HT1080 (cell line): ENCODE measurements at places on chromosomes 13 and 19. TPM values are rescaled to one million over a fixed set of nuclear protein-coding genes. Genes with fewer than 3 reads are reported as not detected.
A peak's percentile ranks its signal among the peaks of the same experiment; 100 is the strongest.

GRCh38 chr19:35104361-35104760 lies 11.3 kb upstream of the FXYD3 start:
- DNase-seq: no peak

The GSX1 gene
- not detected in 2 replicates for total RNA-seq

DNA sequence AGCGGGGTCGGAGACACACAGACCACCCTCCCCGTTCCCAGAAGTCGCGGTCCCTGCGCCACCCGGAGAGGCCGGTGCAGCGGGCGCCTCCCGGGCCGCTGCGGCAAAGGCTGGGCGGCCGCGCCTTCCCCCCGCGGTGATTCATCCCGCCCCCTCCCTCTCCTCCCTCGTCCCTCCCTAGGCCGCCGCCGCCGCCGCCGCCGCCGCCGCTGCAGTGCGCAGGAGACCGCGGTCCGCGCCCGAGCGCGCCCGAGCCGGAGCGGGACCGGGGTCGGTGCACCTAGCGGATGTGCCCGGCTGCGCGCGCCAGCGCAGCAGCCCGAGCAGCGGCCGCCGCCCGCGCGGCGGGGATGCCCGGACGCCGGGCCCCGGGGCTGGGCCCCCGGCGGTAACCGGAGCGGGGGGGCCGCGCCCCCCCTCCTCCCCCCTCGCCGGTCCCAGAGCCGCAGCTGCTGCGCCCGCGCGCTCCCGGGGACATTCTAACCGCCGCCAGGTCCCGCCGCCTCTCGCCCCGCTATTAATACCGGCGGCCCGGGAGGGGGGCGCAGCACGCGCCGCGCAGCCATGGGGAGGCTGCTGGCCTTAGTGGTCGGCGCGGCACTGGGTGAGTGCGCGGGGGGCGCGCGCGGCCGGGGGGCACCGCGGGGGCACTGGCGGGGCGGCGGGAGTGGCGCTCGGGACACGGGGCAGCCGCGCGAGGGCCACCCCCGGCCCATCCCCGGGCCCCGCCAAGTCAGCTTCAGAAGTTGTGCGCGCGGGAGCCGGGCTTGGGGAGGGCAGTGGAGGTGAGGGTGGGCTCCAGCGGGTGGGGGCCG lies at the start of gene SCN1B:
Gene SCN1B (plus strand): TSS at position 214 of the 815 bp plus-strand sequence. CDS start 351 bp downstream, at position 565.
- peak; percentile 35 for DNase-seq

The MYO1F gene
- not detected in 2 replicates for total RNA-seq

DNA sequence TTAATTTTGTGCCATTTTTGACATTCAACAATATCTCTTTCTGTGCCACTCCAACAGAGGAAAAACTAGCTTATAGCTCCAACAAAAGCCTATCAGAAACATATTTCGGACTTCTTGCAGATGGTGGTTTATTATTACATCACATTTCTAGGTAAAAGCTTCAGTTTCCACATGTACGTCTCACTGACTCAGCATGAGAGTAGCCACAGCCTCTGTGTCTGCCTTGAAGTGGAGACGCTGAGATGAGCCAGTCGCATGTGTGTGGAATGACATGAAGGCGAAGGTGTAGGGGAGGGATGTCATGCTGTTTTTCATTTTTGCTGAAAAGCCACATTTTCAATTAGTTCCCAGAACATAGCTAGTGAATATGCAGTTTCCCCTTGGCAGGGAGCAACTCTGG lies 598.6 kb downstream of the EFNB2 start:
- DNase-seq: no peak

The SYCN gene
- not detected in 2 replicates for total RNA-seq

DNA sequence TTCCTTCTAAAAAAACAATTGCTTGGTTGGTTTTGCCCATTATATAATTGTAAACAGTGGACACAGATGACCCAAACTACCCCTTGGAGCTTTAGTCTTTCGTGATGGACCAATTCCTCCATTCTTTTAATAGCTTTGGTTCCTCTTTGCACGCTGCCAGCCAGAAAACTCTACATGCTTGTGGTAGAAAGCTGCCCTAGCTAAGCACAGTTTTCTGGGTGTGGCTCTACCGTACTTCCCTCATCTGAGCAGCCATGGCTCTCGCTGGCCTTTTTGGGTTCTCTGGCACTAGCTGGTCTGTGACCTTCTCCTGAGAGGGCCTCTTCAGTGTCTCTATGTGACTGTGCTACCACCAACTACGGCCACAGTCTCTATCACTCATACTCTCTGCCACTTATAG lies 29.9 kb upstream of the CEBPA start:
- DNase-seq: no peak

DNA sequence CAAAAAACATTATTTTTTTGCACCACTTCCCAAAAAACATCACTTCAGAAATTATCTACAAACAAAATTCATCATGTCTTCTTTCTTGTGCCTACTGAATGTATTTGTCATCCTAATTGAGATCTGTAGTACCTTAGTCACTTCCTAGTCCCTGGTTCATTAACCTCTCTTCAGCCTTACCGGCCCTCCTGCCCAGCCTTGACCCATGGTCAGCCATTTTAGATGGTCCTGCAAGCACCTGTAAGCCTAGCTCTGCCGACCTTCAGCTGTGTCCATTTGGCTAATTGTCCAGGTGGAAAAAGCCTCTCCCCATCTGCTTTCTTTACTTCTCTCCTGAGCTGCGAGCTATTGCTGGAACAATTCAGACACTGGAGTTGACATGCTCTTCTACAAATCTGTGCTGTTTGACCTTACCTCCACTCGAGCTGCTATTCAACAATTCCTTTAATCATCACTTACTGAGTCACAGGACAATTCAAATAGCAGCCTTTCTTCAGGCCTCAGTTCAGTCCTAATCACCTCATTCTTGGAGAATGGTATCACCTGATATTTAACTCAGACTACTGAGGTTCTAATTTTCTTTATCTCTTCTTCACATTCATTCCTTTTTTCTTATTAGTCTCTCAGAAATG lies 882.5 kb downstream of the PCDH9 start:
- DNase-seq: peak; percentile 5

GRCh38 chr19:30662211-30662861 lies 290.2 kb downstream of the ZNF536 start:
- DNase-seq: no peak

- peak; percentile 48 for DNase-seq
Observed at GRCh38 chr19:50835785-50836542, 2.6 kb upstream of the KLK15 start.

The URAD gene
- total RNA-seq: not detected in 2 replicates

The TEKTIP1 gene
- 0.60 TPM in 1 of 2 replicates, not detected in the other for total RNA-seq

- peak; percentile 8 for DNase-seq
Observed at GRCh38 chr13:86725105-86725504, 925.9 kb upstream of the SLITRK6 start.

DNA sequence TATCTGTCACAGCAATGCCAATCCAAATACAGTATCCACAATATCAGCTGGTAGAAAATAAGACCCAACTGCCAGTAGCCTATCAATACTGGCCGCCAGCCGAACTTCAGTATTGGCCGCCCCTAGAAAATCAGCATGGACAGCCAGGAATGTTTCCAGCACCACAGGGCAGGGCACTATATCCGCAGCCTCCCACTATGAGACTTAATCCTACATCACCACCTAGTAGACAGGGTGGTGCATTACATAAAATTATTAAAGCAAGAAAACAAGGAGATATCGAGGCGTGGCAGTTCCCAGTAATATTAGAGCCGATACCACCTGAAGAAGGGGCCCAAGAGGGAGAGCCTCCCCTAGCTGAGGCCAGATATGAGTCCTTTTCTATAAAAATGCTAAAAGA lies 111.3 kb downstream of the ZNF486 start:
- no peak for DNase-seq

DNA sequence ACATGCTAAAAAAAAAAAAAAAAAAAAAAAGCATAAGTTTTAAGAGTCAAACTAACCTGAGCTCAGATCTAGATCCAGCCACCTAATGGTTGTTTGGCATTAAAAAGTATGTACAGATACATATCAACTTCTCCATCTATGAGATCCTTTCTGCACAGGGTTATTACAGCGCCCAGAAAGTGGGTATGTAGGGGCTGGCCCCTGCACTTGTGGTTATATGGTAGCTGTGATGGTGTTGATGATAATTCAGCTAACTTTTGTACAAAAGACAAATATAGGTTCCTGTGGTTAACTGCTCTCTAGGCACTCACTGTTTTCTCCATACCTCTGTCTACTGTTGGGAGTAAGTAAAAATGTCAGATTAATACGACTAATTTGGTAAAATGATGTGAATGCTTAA lies 81.7 kb downstream of the TNFRSF19 start:
- no peak for DNase-seq

The BST2 gene
- 1.2 TPM in 1 of 2 replicates, not detected in the other for total RNA-seq

DNA sequence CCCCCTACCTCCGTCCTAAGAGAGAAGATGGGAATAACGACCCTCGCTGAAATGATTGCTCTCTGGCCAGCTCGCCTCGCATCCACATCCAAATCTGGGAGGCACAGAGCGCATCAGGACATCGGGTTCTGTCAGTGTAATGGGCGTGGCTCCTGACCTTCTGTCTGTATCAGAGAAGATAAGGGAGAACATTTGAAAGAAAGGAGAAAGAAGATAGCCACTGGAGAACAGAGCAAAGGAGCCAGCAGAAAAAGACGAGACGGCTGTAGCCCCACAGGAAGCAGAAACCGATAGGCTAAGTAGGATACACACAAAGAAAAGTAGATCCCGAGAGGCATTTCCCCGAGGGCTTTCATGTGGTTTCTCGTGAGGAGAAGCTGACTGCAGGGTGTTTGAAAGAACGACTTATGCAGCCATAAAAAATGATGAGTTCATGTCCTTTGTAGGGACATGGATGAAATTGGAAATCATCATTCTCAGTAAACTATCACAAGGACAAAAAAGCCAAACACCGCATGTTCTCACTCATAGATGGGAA lies 14.0 kb upstream of the GJB2 start:
- no peak for DNase-seq

DNA sequence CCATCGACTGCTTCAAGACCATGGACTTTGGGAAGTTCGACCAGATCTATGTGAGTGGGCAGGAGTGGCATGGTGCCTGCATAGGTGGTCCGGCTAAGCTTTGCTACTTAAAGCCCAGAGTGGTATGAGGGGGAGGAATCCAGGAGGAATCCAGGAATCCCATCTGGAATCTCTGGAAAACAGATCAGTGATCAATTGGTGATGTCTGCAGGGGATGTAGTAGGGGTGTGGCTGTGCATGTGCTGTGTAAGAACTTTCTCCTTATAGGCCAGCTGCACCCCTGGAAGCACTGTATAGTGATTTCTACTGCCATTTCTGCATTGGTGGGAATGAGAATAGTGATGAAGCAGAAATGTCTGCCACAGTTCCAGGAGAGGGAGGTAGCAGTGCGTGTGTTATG lies 23.6 kb downstream of the PNPLA6 start:
- no peak for DNase-seq

DNA sequence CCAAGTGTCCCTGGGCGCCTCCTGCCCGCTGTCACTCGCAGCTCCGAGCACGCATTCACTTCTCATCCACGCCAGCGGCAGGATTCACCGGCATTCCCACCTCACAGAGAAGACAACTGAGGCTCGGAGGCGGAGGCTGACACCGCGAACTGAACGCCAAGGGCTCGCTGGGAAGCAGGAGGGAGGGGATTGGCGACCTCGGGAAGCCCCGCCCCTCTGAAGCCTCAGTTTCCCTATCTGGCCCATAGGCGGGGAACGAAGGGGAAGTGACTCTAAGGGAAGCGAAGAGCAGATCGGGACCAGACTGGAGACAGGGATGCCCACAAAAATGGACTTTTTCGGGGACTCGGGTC lies 256 bp downstream of the MICOS13 start:
- DNase-seq: no peak

GRCh38 chr19:29418201-29418600 lies 107.6 kb upstream of the VSTM2B start:
- peak; percentile 10 for DNase-seq

DNA sequence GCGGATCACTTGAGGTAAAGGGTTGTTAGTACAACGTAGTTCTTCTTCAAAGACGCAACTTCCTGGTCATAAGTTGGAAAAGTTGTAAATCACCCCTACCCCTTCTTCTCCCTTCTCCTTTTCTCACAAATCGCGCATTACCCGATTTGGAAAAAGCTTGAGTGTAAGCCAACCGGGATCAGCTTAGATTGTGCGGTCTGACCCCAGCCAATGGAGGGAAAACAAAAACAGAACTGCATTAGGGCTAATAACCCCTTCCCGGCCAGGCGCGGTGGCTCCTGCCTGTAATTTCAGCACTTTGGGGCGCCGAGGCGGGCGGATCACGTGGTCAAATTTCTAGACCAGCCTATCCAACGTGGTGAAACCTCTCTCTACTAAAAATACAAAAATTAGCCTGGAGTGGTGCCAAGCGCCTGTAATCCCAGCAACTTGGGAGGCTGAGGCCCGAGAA lies 806 bp downstream of the ZNF90 start:
- no peak for DNase-seq

DNA sequence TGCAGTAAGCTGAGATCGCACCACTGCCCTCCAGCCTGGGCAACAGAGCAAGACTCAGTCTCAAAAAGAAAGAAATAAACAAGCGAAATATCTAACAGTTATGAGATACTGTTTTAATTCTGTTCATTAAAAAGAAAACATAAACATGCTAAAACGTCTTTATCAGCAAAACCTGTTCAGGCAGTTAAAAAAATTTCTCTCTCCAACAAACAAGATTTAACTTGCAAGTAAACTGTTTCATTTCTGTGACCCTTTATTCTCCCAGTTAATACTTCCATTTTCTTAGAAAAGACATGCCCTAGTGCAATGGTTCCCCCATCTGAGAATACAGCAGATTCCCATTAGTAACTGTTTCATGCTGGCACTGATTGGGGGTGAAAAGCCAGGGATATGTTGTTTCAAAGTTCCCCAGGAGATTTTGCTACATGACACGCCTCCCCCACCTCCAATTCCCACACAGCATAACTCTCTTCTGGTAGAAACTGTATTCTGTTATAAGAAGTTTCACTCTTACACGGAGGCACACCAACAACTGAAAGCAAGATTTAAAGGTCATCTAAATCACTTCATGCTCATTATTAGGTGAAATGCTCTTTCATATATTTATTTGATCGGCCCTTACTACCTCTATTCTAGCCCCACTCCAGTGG lies 24.4 kb downstream of the ELF1 start:
- DNase-seq: no peak
